ENCODE measurements at places on chromosomes 1 and 21.

DNA sequence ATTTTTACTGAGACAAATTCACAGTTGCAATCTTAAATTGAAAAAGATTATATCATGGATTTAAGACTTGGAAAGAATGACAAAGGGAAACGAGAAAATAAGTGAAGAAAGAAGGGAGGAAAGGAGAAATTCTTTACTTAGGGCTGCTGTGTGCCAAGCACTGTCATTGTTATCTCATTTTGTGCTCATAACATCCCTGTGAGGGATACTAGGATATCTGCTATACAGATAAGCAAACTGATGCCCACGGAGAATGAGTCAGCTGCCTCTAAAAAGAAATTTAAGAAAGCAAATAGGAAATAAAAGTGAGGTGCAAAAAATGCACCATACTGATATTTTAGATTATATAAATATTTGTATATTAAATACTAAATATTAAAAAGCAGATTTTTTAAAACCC, 183.6 kb upstream of the NR5A2 start:
- DNase-seq, result no peak

DNA sequence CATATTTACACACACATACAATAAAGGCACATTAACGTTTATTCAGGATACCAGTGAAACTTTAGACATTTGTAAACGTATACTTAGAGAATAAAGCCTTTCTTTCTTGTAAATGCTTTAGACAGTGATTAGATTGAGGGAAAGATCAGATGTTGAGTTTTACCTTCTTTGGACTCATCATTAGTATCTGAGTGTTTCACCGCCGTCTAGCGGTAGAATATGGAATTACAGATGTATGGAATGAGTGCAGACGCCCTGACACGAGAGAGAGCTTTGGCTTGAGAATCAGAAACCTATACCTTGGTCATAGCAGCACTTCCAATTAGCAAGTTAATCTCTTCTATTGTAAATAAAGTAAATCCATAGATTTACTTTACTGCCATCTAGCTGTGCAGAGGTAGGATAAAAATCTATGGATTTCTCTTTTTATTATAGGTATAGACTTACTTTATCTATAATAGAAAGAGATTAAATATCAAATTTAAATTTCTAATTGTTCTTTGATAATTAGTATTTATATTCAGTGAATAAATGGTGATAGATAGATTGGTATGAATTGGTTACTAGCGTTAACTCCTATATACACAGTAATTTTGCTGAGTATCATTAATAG, 12.6 kb downstream of the FLG2 start:
- DNase-seq, result peak; percentile 66

GRCh38 chr1:238960071-238960470, 426.3 kb upstream of the CHRM3 start:
- no peak for DNase-seq

GRCh38 chr1:229323885-229324553, 18.8 kb downstream of the CCSAP start:
- no peak for DNase-seq

GRCh38 chr1:29597861-29598260, 361.5 kb downstream of the PTPRU start:
- DNase-seq, result no peak

- DNase-seq, result no peak
Observed at GRCh38 chr1:228349701-228350171, 56.9 kb downstream of the TRIM11 start.

- no peak for DNase-seq
Observed at GRCh38 chr21:34688715-34689114, 19.9 kb downstream of the CLIC6 start.

- DNase-seq, result no peak
Observed at GRCh38 chr1:50610563-50610962, 187.3 kb upstream of the DMRTA2 start.

DNA sequence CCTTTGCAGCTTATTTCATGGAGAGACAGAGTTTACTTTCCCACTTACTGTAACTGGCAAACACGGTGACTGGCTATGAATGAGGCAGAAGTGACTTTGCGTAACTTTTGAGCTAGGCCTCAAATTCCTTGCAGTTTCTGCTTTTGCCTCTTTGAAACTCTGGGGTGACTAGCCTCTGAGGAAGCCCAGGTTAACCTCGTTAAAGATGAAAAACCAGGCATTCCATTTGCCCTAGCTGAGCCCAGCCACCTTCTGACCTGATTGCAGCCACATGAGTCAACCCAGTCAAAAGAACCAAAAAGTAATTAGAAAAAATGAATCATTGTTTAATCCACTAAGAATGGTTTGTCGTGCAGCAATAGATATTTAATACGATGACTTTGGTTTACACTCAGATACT, 20.4 kb downstream of the PRMT6 start:
- DNase-seq, result no peak

GRCh38 chr1:70355920-70356319, 1.4 kb upstream of the ANKRD13C start:
- DNase-seq, result no peak

DNA sequence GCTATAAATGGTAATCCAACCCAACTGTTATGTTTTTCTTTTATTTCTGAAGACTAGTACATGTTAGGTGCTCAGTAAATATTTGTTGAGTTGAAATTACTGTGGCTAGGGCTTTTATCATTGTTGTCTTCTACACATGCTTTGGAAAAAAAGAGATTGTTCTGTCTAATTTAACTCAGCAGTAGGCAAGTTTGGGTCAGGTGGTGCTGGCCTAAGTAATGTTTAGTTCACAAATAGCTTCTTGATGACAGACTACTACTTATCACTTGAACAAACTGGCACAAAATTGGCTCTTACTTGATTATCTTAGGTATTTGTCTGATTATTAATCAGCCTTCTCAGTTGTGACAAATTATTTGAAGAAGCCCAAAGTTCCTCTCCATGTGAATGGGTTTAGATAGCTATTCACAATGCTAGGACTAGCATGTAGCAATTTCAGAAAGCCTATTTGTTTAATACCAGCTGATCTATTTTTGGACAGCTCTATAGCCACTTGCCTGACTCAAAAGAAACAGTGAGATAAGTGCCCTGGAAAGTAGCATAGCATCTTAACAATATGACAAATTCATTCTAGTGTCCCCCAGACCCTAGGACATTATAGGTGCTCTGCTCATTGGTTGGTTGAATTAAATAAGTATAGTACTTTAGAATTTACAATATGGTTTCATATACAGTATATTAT, 32.6 kb downstream of the TMEM200B start:
- DNase-seq, result no peak

GRCh38 chr1:78427506-78427905, 63.3 kb upstream of the PTGFR start:
- no peak for DNase-seq

DNA sequence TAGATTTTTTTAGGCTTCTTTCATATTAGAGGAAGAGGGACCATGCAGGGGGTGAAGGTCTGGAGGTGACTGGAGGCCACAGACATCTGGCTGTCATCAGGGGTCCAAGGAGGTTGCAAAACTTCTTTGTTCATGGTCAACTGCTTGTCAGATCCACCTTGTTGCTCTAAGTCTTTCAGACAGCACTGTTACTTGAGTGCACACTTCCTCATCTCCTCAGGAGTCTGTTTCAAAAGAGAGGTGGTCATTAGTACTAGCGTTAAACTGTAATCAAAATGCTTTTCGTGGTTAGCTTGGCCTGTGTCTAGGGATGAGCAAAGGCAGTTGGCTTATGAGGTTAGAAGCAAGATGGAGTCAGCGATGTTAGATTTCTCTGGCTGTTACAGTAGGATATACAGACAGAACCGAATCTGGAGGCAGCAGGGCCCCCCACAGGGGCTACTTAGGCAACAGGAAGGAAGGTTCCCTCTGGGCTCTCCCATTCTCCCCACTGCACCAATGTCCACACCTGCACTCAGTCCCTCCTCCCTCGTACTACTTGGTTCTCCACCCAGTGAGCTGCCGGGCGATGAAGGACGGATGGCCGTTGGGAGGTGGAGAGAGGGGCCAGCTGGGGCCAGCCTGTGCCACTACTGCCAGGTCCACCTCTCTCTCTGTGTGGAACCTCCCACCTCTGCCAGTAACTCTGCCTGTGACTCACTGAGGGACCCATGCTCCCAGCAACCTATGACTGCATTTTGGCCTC, 57.2 kb downstream of the TOR1AIP2 start:
- no peak for DNase-seq

DNA sequence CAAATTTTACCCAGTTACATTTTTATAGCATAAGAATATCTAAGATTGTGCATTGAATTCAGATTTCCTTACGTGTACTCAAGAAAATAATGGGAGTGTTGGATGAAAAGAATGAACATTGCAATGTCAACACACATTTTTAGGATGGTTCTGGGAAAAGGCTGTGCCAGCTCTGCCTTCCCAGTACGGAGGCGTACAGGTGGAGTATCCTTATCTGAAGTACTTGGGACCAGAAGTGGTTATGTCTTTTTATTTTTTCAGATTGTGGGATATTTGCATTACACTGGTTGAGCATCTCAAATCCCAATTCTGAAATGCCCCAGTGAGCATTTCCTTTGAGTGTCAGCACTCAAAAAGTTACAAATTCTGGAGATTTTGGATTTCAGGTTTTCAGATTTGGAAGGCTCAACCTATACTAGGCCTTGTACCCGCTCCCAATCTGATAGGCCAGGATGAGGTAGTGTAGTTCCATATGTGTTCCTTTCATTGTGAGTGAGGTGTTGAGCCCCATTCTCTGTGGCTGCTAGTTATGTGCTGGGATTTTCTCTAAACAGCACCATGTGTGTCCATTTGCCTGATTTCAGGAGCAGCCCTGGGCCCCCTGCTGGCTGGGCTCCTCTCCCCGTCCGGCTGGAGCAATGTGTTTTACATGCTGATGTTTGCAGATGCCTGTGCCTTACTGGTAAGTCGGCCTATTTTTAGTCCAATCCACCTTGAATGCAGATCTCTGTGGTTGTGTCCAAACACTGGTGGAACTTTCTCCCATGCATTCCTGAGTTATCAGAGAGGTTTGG, 60.8 kb downstream of the SLC37A1 start:
- no peak for DNase-seq

GRCh38 chr1:152786077-152786476, at the start of gene LCE1E:
LCE1E (plus strand) TSS chr1:152786257; CDS start chr1:152787300, 1,043 bp downstream.
- DNase-seq, result no peak

DNA sequence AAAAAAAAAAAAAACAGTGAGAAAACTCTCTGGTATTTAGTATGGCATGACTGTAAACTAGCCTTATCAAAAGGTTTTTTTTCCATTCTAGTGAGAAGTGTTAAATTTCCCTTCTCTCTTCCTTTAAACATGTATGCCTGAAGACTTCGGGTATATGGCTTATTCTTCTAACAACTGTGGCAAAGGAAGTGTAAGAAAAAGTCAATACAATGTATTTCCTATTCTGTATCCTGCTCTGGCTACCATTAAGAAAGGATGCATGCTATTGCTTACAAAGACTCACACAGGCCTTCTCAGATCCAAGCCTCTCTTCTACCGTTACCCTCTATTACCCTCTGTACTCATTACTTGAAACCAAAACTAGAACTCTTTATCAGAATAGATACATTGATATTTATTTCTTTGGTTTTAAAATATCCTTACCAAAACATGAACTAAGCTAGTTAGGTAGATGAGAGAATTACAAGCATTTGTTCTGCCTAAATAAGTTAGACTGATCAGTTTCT, 8.4 kb downstream of the CEPT1 start:
- DNase-seq, result no peak

DNA sequence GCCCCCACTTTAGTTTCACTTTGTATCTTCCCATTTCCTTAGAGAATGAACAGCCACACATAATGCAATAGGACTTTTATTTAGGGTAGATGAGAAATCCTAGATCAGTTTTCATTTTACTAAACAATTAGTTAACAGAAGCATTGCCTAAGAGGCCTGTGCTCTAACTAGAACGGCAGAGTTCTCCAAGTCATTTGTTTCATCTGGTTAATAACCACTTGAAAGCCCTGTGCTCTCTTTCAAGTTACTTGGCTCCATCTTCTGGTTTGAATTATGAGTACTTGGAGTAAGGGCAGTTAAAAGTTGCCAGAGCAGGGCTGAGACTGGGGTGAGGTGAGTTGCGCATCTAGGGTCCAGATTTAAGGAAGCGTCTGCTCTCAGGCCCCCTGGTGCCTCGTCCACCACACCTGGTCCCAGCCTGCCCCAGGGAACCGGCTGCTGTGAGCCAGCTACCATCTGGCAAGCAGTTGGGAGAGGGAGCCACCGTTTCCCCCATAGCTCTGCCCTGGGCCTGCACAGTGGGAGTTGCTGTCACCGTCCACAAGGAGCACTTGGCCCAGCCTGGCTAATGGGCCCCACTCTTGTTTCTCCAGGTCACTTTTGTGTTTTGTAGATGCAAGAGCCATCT, 18.1 kb upstream of the SLC44A3 start:
- DNase-seq, result no peak

DNA sequence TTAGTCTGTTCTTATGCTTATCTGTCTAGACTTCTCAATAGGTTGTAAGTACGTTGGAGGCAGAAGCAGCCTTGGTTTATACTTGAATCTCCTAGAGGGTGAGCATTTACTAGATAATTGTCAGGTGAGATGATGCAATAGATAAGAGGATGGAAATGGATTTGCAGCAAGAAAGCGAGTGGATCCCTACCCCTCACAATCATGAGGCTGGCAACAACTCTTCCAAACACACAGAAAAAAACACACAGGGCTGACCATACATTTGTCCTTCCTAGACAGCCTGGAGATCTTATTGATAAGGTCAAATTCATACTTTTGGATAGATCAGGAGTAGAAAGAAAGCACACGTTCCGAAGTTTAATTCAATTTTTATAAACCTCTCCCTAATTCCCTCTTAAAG, 481.4 kb upstream of the CAMK1G start:
- no peak for DNase-seq

- peak; percentile 7 for DNase-seq
Observed at GRCh38 chr1:28927648-28928313, 13.4 kb downstream of the EPB41 start.

GRCh38 chr1:23930270-23930669, 17.1 kb upstream of the CNR2 start:
- DNase-seq, result no peak

GRCh38 chr1:117467336-117467735, 100.1 kb downstream of the MAN1A2 start:
- DNase-seq, result no peak

GRCh38 chr1:226054519-226055327, 7.8 kb upstream of the H3-3A start:
- DNase-seq, result no peak

DNA sequence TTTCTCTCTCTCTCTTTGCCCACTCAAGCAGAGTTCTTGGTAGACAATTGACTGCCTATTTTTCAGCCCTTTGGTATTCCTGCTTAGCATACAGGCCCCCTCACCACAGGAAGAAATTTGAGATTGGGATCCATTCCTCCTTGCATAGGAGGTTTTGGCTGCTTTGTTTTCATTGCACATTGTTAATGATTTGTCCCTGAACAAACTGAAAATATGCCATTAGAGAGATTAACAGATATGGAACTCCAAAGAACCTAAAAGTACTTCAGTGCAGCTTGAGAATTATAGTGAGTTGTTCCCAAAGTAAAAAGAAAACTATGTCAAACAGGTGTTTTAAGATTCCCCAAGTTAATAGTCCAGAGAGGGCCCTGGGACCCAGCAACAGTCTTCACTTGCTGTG, 200.0 kb downstream of the TTLL7 start:
- DNase-seq, result no peak

- no peak for DNase-seq
Observed at GRCh38 chr1:165895451-165895871, 68.0 kb downstream of the UCK2 start.

- no peak for DNase-seq
Observed at GRCh38 chr21:45286671-45287437, 841 bp downstream of the POFUT2 start.

GRCh38 chr1:108742253-108742652, 4.2 kb upstream of the STXBP3 start:
- DNase-seq, result peak; percentile 38

Data from spinal cord (tissue), 10 donors.